GDM1 (cell line): ENCODE measurements at places on chromosomes 5 and 9.

GRCh38 chr5:139404484-139404840 is 573 bp upstream of the SPATA24 start:
- no peak for DNase-seq

- no peak for DNase-seq
Observed at GRCh38 chr9:113131689-113132151, 19.1 kb upstream of the SLC31A2 start.

GRCh38 chr5:58149345-58149744 is 310.5 kb downstream of the PLK2 start:
- no peak for DNase-seq

DNA sequence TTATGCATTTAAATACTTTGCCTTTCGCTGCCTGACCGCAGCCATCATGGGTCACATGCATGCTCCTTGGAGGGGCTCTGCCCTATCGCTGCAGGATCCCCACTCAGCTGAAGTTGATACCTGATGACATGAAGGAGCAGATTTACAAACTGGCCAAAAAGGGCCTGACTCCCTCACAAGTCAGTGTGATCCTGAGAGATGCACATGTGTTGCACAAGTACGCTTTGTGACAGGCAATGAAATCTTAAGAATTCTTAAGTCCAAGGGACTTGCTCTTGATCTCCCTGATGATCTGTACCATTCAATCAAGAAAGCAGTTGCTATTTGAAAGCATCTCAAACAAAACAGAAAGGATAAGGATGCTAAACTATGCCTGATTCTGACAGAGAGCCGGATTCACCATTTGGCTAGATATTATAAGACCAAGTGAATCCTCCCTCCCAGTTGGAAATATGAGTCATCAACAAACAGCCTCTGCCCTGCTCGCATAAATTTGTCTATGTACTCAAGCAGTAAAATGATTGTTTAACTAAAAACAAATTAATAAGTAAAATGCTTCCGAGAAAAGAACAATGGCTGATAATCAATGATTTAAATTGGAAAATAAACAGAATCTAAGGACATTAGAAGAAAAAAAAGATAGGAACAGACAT is 41.6 kb upstream of the PPP2CA start:
- no peak for DNase-seq

DNA sequence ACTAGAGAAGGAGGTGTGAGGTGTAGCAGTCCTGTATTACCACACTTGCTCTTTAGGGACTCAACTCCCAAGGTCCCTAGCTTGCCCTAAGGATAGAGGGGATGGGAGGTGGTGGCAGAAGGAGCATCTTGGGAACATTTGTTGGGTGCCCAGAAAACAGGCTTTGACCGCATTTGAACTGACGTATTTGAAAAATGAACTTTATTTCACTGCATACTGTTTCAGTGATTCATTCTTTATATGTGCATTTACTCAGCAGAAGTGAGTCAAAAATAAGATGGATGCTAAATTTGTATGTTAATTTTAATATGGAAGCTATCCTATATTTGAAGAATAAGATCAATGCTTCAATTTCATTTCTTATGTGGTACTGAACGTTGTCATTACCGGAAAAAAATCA is 18.7 kb downstream of the DMRT3 start:
- no peak for DNase-seq

- no peak for DNase-seq
Observed at GRCh38 chr9:131651160-131651559, 88.7 kb downstream of the RAPGEF1 start.

- DNase-seq = no peak
Observed at GRCh38 chr5:74240783-74241750, 399.5 kb downstream of the ENC1 start.

GRCh38 chr5:5658889-5659465 is 236.5 kb downstream of the ICE1 start:
- DNase-seq = no peak

- DNase-seq = no peak
Observed at GRCh38 chr5:177361418-177362291, 3.9 kb downstream of the RGS14 start.

DNA sequence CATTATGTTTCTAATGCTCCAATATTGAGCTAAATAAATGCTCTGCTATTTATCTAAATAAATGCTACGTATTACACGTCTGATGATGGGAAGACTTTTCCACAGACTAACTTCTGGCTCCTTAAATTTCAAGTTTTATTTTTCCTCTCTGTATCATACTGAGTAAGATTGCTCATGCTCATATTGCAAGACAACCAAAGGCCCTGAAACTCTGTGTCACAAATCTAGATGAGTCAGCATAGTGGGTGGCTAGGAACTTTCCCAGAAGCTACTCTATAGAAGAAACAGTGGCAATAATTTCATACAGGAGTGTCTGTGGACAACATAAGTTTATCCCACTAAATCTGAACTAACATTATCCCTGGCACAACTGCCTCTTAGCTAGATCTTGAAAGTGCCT is 53.0 kb upstream of the RFX3 start:
- DNase-seq = no peak

DNA sequence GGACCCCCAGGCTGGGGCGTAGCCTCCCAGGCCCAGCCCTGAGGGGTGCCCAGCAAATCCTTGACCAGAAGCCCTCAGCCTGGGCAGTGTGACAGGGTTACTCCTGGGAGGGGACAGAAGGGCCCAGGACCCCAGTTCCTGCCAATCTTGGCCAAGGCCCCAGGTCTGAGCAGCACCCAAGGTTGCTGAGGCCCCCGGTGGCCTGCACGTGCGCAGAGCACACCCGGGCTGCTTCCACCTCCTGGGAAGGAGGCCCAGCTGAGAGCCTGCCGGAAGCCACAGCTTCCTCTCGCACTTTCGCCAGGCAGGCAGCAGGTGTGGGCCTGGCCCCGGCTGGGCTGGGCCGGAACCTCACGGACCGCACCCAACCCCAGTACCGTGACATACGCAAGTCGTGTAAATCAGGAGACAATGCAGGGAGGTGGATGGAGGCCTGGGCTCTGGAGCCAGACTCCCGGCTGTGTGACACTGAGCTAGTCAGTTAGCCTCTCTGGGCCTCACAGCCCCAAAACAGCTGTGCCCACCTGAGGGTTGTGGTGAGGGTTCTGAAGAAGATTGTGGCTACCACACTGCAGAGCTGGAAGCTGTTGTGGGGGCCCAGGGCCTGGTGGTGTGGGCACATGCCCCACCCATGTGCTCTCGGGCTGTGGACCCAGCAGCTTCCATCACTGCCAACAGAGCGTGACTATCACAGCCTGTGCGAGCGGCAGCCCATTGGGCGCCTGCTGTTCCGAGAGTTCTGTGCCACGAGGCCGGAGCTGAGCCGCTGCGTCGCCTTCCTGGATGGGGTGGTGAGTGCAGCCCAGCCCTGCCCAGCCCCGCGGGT is 5.1 kb downstream of the GRK6 start:
- no peak for DNase-seq

DNA sequence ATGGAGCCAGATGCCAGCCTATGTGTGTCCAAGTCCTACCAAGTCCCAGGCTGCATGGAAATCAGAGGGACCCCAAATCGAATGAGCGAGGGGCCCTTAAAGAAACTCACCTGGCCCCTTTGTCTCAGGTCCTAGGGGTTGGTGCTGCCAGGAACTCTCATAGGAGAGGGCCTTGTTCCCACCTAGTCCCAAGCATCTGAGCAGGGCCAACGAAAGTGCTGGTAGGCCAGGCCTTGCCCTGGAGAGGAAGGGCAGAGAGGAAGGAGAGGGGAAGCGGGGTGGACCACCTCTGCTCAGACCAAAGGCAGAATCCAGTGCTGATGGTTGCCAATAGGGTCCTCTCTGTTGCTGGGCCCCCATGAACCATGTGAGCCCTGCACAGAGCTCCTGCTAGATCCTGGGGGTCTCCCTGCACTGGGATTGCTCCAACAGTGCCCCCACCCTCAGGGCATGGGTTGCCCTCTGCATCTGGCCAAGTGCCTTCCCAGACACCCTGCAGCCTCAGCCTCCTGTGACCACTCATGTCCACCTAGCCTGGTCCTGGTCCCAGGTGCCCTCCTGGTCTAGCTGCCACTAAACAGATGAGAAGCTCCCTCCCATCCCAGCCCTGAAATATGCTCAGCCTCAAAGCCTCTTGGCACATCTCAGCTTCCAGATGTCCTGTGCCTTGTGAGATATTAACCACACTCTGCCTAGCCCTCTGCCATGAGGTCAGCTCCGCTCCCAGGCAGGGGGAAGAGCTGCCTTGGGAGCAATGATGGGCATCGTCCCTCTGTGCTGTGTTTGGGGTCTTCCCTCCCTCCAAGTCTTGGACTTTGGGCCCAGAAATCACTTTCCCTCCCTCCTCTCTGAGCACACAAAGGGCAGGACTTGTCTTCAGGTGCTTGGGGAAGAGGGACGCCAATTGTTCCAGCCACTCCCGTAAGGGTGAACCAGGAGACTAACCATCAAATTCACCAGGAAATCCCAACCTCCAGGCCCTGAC is 109.6 kb downstream of the ADAMTS2 start:
- DNase-seq = no peak

GRCh38 chr5:80143491-80143890 is 108.3 kb downstream of the THBS4 start:
- DNase-seq = no peak

- DNase-seq = no peak
Observed at GRCh38 chr5:175616083-175616482, 41.8 kb upstream of the HRH2 start.

DNA sequence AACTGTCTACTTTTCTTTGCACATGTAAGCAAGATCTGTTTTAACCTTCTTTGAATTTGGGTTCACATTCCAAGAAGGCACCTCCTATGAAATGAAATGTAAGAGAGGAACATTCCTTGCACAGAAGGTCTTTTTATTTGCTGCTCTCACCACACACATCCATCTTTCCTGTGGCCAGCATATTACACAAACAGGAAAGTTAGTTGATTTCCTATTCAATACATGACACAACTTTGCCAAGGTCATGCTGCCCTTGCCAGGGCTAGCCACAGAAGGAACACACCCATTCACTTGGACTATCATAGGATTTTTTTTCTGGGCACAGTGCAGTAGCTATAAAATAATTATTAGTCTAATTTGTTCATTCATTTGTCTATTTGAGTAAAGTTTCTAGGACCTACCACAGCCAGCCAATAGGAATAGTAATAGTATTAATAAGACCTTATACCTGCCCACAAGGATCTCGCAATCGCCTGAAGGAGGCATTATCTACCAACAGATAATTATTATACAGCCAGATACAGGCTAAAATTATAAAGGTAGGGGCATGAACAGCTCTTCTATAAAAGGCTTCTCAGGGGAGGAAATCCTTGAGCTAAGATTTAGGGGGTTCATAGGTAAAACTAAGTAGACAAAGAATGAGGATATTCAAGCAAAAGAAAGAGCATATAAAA is 78.1 kb upstream of the NREP start:
- DNase-seq = no peak

- DNase-seq = no peak
Observed at GRCh38 chr5:57653636-57654290, 171.2 kb upstream of the ACTBL2 start.

GRCh38 chr5:54009357-54009756 is 301.0 kb downstream of the ARL15 start:
- DNase-seq = no peak

GRCh38 chr9:116491219-116491618 is 195.9 kb upstream of the TRIM32 start:
- no peak for DNase-seq

DNA sequence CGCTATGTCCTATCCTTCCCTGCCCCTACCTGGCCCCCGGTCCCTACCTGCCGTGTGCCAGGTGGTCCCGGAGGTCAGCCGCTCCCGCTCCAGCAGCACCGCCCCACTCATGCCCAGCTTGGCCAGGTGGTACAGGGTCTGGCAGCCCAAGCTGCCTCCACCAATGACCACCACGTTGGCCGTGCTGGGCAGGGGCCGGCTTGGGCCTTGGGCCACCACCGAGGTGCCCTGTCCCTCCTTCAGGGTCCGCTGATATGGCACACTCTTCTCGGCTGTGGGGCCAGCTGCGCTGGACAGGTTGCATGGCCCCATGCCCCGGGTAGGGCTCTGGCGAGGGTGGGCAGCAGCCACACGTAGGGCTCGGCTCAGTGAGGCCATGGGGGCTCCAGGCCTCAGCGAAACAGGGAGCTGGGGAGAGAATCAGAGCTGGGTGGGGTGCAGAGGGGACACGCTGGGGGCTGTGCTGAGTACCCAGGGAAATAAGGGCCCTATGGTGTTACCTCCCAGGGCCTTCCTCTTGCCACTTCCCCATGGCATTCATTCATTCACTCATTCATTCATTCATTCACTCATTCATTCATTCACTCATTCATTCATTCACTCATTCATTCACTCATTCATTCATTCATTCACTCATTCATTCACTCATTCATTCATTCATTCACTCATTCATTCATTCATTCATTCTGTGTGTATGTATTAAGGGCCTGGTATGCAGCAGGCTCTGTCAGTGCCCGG is 4.2 kb downstream of the SARDH start:
- DNase-seq = no peak

DNA sequence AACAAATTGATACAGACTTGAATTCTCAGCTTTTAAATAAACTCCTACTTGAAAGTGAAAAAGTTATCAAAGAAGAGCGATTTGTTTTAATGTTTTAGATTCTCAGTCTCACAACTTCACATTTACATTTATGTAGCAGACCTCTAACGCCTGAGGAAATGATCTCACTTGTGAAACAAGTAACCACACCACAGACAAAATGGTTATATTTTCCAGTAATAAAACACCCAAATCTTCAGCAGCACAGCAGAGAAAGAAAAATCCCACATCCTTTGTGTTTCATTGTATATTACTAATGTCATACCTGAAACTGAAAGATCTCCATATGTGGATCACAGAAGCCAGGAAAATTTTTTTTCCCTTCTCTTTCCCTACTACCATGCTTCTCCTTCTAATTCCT is 29.8 kb upstream of the GZMA start:
- no peak for DNase-seq

GRCh38 chr9:34589636-34590380 is at the start of gene CNTFR:
TSS of gene CNTFR (minus strand) at chr9:34589724. CDS start at chr9:34568981, 20,743 bp downstream.
- DNase-seq = no peak

- no peak for DNase-seq
Observed at GRCh38 chr9:18129809-18130334, 344.1 kb upstream of the ADAMTSL1 start.

DNA sequence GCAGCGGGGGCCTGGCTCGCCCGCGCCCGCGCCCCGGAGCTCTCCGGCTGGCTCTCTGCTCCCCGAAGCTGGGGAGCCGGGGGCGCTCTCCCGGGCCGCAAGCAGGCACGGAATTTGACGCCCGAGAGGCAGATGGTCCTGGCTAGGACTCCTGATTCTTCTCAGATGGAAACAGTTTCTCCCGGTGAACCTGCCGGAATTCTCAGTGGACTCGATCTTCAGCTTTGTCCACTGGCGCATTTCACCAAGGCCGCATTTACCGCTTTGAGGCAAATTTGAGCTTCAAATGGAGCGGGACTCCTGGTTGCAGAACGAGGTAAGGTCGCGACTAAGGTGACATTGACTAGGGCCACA is 305.7 kb upstream of the KCNN2 start:
- DNase-seq = no peak

DNA sequence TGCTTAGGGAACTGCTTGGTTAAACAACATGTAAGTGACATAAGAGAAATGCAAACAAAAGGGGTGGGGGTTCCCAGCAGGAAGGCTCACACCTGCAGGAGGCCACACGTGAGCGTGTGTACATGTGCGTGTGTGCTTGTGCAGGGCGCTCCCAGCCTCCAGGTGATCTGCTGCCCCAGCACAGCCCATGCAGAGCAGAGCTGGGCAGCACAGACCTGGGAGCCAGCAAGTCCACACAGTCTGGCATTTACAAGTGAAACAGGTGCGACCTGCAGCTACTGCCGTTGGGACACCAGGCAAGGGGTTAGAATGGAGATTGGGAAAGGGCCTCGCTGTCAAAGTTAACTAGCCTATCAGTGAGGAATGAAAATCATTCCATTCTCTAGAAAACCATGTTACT is 41.8 kb downstream of the GRAMD2B start:
- DNase-seq = no peak

GRCh38 chr5:133687212-133688061 is 75.1 kb upstream of the FSTL4 start:
- DNase-seq = no peak
